Activated T-cell treated with anti-CD3 and anti-CD28 coated beads for 1 hour (primary cell): ENCODE measurements at places on chromosomes 6 and 20.

DNA sequence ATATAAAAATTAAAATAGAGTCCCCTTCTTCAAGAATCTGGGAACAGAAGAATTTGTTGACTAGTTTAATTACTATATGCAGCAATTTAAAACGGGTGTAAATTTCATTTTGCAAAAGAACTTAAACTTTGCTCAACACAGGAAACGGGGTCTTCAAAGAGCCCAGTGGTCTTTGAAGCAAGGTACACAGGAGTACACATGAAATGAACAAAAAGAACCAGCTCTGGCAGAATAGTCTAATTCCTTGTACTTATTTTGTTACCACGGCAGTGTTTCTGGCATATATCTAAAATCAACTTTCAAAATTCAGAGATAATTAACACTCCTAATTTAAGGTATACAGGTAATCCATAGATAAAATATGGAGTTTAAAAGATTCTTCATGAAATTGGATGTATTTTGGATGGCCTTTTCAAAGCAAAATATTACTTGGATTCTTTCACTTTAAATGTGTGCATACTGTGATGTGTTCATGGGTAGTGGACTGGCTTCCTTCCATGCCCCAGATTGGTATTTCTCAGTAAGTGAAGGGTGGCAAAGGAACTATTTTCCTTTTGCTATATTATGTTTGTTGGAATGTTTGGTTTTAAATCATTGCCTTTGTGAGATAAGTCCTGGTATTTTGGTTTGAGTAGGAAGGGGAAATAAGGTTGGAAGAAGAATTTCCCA, 96.8 kb upstream of the THEMIS start:
- no peak for DNase-seq

GRCh38 chr6:12748815-12749521, 32.4 kb downstream of the PHACTR1 start:
- no peak for DNase-seq

DNA sequence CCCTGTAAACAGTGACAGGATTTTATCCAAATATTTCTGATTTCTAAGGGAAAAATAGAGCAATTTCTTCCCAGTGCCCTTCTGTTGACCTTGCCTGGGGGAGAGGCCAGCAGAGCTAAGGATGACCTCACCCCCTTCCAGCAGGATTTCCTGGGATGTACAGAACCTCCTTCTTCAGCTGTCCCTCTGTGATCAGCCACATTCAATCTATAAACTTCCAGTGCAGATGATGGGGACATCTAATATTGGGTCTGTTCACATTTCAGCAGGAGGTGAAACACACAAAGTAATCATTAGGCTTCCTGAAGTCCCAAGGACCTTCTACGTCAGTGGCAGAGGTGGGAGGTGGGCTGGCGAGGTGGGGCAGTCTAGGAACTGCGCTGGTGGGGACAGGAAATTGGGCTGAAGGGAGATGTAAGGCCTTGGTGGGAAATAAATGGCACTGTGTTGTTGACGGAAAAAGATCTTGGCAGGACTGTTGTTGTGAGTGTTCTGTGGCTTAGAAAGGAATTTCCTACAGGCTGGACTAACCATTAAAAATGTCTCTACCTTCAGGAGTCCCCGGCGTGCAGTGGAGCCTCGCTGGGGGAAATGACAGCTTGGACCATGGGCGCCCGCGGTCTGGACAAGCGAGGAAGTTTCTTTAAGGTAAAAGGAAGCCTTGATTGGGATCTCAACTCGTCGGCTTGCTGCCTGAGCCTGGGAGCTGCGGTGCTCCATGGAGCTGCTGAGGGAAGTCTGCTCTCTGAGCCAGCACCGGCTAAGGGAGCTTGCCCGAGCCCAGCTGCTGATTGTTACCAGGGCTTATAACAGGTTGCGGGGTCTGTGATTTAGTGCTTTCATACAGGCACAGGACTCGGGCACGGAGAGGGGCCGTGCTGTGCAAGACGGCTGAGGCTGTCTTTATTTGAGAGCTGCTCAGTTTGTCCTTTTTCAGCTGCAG, 127.9 kb upstream of the NAA20 start:
- no peak for DNase-seq

DNA sequence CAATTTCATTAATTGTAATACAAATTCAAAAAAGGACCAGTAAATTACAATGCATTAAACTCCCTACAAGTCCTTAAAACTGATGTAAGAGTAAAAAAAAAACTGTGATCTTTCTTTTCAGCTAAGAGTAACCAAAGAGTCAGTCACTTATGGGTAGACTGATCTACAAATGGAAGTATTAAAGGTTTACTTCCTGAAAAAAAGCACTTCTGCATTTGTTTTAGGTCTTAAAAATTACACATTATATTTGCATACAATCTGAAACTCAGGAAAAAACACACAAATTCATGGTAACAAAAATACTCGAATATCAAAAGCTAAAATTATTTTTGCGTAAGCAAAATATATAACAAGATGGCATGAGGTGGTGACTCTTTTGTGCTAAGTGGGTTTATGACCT, 23.5 kb downstream of the USP49 start:
- no peak for DNase-seq
